ENCODE measurements at places on chromosomes 1 and 21. TPM values are rescaled to one million over a fixed set of nuclear protein-coding genes. Genes with fewer than 3 reads are reported as not detected.

TMEM269 gene
- 0.06 TPM for total RNA-seq

TRIM67 gene
- total RNA-seq = 0.06 TPM

GRCh38 chr1:197688233-197688632 is 87.0 kb downstream of the DENND1B start:
- no peak for DNase-seq

DNA sequence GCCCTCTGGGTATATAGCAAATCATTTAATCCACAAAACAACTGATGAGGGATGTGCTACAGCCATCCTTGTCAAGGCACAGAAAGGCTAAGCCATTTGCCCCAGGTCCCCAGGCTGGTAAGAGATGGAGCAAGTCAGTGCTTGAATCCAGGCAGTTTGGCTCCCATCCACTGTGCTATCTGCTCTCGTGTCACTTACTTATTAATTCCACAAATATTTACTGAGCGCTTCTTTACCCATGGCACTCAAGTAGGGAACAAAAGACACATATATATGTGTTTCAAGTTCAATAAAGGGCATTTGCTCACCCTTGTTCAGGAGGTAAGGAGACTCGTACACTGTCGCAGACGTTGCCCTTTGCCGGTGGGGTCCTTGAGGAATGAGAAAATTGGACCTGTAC is 38.6 kb upstream of the MPZL1 start:
- DNase-seq = no peak

- DNase-seq = no peak
Observed at GRCh38 chr1:17857996-17858395, 102.9 kb downstream of the ACTL8 start.

- no peak for DNase-seq
Observed at GRCh38 chr1:196070940-196071339, 537.3 kb downstream of the KCNT2 start.
